ENCODE measurements at places on chromosomes 7 and 10.
A peak's percentile ranks its signal among the peaks of the same experiment; 100 is the strongest.

DNA sequence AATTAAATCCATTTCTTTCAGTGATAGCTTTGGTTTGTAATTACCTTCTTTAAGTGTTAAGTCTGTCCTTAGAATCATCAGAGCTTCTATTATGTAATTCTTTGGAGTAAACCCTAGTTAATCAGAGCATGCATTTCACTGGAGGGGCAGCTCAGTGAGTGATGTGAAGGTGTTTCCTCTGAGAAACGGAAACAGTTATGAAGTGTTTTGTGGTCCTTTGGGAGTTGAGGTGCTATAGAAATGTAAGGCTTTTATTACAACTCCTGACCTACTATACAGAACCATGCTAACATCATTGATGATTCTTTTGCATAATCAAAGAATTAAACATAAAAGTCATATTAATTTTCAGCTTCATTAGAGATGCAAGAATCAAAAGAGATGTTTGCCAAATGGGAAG lies 141.5 kb downstream of the EXOC4 start:
- DNase-seq: no peak

GRCh38 chr7:80719261-80719660 lies 80.8 kb downstream of the CD36 start:
- DNase-seq: no peak

DNA sequence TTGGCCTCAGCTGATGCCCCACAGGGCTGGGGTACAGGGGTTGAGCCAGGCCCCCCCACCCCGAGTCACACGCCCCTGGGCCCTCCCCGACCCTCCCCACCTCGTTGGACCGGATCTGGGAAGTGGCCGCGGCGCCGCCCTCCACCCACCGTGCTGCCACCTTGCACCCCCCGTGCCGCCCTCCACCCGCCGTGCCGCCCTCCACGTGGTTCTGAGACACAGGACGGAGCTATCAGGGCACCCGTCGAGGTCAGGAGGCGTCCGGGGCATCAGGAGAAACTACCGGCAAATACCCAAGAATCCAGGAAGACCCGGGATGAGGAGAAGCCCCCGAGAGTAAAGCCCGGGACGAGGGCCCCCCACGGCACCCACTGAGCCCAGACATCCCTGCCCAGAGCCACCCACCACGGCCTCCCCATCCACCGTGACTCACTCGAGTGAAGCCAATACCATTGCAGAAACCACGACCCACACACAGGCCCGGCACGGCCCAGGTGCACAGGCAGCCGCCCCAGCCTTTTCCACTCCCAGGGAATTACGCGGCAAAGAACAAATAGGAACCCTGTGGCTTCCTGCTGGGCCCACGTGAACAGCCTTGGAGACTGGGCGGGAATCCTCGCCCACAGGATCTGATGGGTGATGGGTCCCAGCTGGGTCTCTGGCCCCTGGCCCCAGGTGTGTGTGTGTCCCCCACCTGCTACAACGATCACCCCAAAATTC lies 34.0 kb downstream of the ADAP1 start:
- DNase-seq: peak; percentile 41

- no peak for DNase-seq
These were observed 113.8 kb downstream of the PRPF18 start for GRCh38 chr10:13700473-13701144.

- DNase-seq: no peak
These were observed 139.4 kb upstream of the AGR3 start for GRCh38 chr7:17021205-17021604.

DNA sequence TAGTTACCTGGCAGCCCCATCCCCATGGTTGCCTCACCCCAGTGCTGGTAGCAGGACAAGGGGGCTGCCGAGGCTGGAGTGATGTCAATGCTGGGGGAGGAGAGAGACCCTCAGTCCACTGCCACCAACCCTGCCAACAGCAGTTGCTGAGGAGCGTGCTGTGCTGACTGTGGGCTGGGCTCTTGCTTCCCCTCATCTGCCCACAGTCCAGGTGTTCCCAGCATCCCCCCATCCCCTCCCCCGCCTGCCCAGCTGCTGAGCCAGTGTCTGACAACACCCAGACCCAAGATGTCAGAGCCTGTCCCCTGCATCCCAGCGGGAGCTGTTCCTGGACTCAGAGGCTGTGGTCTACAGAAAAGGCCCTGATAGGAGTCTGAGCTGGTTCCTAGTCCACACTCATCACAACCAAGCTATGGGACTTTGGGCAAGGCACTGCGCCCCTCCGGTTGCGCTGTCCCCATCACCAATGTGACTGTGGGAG lies 14.6 kb upstream of the PSAP start:
- no peak for DNase-seq

- DNase-seq: no peak
These were observed 42.1 kb downstream of the FAM53B start for GRCh38 chr10:124701881-124702656.

GRCh38 chr10:100912013-100912604 lies 654 bp upstream of the SLF2 start:
- DNase-seq: no peak

DNA sequence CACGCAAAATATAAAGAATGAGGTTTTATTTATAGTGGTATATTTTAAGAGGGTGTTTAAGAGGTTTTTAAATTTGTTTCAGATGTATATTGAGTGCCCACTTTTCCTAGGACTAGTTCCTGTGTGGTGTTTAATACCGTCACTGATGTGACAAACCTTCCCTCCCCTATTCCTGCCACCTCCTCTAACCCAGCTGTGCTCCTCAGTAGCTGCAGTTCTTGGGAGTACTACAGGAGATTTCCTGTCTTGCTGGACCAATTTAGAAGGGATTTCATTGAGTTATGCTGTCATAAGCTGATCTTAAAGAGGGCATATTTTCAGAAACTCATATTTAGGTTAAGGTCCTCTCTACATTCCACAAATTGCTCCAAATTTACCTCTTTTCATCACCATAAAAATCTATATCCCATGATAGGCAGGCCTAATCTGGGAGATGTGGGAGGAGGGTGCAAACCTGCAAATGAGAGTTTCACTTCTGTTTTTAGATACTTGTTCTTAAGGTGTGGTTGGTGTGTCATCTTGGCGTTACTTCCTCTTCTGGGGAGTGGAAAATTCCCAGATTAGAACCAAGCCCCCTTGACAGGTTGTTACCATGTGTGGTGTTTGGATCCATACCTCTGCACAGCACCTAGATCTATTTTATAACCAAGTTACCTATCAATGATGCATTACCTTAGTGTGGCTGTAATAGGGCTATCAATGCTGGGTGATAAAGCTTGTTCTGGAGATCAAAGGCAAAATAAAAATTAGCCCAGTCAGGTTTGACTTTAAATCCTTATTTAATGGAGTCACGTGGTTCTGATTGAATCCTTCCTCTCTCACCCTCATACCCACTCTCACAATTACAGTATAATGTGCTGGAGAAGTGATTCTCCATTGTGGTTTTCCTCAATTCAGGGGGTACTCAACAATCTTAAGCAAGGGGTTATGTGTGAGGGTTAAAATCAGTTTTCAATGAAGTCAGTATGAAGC lies 141.1 kb downstream of the CDK14 start:
- DNase-seq: no peak

GRCh38 chr10:101568054-101568745 lies 19.9 kb downstream of the POLL start:
- no peak for DNase-seq

DNA sequence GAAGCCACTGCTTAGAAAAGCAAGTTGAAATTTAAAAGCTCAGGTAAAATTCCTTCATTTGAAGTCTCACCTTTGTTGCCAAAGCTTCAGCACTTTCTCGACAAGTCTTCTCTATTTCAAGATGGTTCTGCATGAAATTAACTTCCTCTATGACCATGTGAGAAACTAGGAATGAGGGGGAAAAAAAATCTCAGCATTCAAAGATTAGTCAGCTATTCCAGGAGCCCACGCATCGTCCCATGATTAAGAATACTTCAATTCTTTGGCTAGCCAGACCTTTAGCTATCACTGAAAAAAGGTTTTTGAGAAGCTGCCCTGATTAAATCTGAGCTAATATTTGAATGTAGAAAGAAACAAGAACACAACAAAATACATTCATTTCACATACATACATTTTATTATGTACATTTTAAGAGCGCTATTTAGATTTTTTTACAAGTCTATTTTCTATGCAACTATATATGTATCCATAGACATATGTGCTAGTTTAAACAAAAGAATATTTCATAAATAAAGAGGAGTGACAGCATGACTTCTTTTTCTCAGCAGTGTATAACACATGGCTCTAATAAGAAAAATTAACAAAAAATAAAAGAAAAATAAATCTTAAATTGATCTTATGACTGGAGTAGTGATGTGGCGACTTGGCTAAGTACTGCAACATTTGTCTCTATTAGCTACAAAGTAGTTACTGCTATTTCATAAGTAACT lies 44.8 kb downstream of the SHTN1 start:
- no peak for DNase-seq

DNA sequence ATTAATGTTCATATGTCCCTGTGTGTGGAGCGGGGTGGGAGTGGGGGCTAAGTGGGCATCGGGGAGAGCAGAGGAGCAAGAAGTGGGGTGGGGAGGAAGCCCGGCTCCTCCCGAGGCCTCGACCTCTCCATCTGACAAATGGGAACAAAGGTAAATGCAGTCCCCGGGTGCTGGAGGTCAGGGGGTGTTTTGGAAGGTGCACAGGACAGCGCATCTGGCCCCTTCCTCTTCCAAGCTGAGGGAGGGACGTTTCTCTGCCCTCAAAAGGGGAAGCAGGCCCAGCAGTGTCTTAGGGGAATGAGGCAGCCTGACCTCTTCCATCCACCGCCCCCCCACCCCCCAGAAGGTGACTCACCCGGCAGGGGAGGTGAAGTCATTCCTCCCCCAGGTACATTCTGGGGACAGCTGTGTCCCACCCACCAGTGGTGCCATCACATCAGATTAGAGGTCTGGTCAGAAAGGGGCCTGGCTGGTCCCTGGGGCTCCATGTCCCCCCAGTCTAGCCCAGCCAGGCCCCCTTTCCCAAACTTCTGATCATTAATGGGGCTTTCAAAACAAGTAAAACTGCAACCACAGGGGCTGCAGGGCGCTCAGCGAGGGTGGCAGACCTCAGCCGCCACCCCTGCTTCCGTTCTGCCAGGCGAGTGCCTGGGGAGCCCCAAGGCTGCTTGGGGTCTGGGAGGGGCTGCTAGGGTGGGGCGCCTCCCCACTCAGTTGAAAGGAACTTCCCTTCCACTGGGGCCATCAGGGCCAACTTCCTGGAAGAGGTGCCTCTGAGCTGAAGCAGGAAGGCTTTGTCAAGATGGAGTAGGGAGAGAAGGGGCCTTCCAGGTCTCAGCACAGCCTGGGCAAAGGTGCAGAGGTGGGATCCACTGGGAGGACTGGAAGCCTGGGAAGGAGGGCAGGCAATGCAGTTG lies 10.8 kb downstream of the LFNG start:
- peak; percentile 78 for DNase-seq

DNA sequence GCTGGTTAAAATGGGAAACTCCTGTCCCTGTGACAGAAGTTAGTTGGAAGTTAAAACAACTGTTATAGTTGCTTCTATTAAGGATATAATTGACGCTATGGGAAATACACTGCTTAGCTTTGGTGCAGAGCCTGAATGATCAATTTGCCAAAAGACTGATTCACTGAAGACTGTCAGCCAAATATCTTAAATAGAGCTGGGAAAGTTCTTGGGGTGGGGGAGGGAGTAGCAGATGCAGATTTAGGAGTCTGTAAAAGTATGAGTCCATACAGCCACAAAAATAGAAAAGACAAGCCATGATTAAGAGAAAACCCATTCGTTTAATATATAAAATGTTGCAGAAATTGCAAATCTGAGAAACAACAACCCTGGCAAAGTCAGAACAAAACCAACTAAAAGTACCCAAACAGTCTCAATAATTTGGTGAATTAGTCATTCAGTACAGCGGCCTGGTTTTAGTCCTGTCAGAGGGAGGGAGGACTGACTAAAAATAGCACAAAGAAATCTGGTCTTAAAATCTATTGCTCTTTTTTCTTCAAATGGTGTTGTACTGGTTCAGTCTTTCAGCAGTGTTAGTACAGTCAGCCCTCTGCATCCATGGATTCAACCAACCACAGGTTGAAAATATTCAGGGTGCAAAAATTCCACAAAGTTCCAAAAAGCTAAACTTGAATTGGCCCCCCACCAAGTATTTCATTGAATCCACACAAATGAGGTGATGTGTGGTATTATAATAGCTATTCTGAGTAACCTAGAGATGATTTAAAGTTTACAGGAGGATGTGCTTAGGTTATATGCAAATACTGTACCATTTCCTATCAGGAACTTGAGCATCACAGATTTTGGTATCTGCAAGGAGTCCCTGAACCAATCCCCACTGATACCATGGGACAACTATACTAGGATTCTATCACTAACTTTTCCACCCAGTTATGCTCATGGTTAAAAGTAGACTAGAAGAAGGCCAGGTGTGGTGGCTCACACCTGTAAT lies 30.0 kb downstream of the STK17A start:
- no peak for DNase-seq

DNA sequence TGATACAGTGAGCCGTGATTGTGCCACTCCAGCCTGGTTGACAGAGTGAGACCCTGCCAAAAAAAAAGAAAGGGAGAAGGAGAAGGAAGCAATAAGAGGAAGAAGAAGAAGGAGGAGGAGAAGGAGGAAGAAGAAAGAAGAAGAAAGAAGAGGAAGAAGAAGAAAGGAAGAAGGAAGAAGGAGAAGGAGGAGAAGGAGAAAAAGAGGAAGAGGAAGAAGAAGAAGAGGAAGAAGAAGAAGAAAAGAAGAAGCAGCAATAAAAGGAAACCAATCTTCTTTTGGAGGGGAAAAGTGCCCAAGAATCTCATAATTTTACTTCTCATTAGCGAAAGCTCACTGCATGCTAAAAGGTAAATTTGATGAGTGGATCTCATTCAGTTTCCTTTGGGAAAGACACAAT lies 85.7 kb upstream of the GLCCI1 start:
- no peak for DNase-seq

GRCh38 chr7:108311446-108312168 lies 144.6 kb downstream of the NRCAM start:
- no peak for DNase-seq

DNA sequence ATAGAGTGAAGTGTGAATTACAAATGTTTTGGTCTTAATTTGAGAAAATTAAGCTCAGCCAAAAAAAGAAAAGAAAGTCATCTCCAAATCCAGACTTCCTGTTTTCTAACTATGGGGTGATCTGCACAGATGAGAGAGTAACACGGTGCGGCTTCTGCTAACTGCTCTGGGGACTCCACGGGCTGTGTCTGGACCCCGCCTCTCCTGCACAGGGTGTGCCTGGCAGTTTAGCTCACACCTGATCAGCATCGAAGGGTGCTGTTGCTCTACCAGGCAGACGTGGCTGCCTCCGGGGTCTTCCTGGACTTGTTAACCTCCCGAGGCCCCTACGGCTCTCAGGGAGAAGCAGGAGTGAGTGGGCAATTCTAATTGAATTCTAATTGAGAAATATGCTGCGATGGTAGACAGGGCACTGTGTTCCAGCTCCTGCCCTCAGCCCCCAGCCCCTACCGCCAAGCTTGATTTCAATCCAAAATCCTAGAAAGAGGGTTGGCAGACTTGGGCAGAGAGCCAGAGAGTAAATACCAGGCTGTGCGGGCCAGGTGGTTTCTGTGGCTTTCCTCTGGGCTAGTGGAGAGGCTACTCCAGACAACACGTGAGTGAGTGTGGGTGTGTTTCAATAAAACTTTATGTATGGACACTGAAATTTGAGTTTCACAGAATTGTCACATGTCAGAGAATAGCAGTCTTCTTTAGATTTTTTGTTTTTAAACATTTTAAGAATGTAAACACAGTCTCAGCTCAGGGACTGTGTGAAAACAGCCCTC lies 13.4 kb downstream of the SHH start:
- DNase-seq: no peak
